Activated T-cell treated with anti-CD3 and anti-CD28 coated beads, Interleukin-2, amount 50 U/mL, for 1 hour (primary cell): ENCODE measurements at places on chromosomes 11 and 22.

DNA sequence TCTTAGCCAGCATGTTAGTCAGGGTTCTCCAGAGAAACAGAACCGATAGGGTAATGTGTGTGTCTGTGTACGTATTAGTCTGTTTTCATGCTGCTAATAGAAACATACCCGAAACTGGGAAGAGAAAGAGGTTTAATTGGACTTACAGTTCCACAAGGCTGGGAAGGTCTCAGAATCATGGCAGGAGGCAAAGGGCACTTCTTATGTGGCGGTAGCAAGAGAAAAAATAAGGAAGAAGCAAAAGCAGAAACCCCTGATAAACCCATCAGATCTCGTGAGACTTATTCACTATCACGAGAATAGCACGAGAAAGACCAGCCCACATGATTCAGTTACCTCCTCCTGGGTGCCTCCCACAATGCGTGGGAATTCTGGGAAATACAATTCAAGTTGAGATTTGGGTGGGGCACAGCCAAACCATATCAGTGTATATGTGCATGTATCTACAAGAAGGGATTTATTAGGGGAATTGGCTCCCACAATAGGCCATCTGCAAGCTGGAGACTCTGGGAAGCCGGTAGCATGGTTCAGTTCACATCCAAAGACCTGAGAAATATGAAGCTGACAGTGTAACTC lies 173.7 kb upstream of the NECTIN1 start:
- DNase-seq: no peak

GRCh38 chr22:38850941-38851849 lies 7.4 kb upstream of the NPTXR start:
- DNase-seq: no peak

GRCh38 chr11:69006816-69007215 lies 6.2 kb downstream of the MRGPRF start:
- DNase-seq: no peak

- no peak for DNase-seq
Measured at GRCh38 chr22:41676134-41676533, 12.5 kb downstream of the SNU13 start.

GRCh38 chr11:35711924-35712323 lies 49.3 kb downstream of the TRIM44 start:
- no peak for DNase-seq

DNA sequence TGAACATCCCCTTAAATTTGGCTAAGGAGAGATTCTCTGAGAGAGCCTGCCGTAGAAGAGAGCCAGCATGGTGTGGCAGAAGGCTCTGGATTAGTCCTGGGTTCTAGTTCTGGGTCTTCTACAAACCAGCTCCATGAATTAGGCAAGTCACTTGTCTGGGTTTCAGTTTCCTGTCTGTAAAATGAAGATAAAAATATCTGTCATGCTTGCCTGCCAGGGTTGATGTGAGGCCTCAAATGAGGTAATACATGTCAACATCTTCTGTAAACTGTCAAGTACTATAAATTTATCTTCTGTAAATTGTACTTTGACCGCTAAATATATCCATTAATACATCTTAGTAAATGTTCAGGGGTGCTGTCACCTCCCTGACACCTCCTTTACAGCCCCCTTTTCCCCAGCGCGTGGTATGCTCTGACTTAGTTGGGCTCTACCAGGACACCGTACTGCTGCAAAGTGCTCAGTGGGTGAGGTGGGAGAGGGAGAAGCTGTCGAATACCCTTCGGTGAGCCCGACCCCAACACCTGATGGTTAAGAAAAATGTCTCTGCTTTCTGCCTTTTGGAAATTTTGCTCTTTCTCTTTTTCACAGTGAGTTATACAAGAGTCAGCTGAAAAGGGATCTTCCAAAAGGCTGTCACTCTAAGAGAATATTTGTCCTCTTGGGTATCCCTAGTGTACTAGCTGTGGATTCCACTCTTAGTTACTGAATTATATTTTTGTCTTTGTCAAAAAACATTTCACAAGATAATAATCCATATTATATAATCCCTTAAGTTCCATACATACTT lies 15.0 kb downstream of the RBX1 start:
- no peak for DNase-seq

GRCh38 chr11:134072844-134073243 lies 4.0 kb downstream of the JAM3 start:
- DNase-seq: no peak

DNA sequence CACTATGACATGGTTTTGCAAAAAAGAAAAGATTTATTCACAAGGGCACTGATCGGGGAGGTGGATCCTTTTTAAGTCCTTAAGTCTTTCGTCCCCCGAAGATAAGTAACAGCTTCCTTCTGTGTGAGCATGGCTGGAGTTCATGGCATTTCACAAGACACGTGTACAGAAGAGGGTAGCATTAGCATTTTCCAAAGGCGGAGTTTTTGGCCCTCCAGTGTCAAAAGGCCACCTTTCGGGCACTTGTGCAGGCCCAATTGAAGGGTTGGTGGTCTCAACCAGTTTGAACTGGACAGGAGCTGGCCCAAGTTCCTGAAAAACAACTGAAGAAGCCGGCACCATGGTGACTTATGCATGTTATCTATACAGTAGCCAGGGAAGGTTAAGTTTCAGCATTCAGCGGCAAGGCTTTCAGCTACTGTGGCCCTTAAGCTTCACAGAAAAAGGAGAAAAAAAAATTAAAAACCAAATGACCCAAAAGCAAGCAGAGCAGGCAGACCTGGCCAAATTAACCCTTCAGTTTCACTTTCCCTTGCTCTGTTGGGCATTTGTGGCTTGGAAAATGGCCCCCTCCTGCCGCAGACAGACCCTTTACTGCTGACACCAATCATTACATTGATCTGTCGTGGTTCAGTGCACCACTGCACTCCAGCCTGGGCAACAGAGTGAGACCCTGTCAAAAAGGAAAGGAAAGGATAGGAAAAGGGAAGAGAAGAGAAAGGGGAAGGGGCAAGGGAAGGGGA lies 18.7 kb downstream of the ZNF74 start:
- no peak for DNase-seq

GRCh38 chr22:43438666-43439347 lies 27.0 kb downstream of the MPPED1 start:
- DNase-seq: no peak

GRCh38 chr11:128334311-128335044 lies 252.9 kb downstream of the ETS1 start:
- DNase-seq: no peak

- no peak for DNase-seq
Measured at GRCh38 chr11:11251394-11251970, 101.6 kb downstream of the CSNK2A3 start.

GRCh38 chr11:75954039-75954438 lies 139.0 kb downstream of the UVRAG start:
- no peak for DNase-seq

DNA sequence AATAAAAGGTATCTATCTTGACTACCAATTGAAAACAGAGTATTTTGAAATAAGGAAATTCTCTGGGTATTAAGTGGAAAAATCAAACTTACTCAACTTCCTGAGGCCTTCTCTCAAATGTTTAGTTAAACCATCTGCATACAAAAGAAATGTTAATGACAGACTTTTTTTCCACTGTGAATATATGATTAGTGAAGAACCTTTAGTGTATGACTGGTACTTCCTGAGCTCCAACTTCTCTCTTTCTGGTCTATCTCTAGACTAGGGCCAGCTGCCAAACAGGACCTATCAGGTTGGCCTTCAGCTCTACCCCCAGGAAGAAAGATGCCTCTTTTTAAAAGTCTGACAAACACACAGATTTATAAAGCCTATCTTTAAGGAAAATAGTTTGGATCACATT lies 68.8 kb upstream of the SCUBE2 start:
- DNase-seq: no peak

GRCh38 chr11:26193694-26194365 lies 138.1 kb upstream of the ANO3 start:
- DNase-seq: no peak

GRCh38 chr11:117925198-117925925 lies 3.8 kb downstream of the TMPRSS13 start:
- DNase-seq: no peak

- DNase-seq: no peak
Measured at GRCh38 chr11:112290493-112290850, 29.8 kb upstream of the PLET1 start.
